ENCODE measurements at places on chromosomes 12 and 14.

- DNase-seq = no peak
Observed at GRCh38 chr14:27721760-27722159, 1044.8 kb upstream of the FOXG1 start.

DNA sequence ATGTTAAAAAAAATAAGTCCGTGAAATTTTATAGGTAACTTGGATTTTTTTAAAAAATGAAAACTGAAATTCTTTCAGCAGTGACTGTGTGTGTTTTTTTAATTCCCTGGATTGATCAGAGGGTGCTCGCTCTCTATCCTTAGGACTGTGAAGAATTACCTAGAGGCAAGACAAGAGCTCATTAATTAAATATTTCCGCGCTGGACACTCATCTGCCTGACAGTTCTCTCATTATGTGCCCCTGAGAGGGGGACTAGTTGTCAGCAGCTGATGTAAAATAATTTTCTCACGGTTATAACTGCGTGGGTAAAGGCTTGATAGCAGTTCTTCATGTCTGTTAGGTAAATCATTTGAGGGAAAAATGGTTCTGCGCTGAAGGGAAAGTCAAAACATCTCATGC lies 101.3 kb downstream of the PTCSC3 start:
- no peak for DNase-seq

GRCh38 chr12:53133722-53134121 lies 30.4 kb downstream of the SOAT2 start:
- DNase-seq = no peak

- DNase-seq = no peak
Observed at GRCh38 chr14:55789406-55789805, 209.4 kb downstream of the KTN1 start.

DNA sequence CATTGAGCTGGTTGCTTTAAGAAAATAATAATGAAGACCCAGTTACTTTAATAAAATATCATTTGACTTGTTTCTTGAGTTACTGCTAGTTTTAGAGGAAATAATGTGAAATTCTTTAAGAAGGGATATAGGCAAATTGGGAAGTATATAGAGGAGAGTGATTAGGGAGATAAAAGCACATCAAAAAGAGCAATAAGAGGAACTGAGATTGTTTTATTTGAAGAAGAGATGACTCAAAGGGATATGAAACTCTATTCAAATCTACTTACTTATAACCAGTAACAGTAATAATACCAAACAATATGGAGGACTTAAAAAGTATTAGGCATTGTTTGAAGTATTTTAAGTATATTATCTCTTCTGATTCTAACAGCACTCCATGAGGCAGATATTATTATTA lies 37.1 kb downstream of the LRRK2 start:
- DNase-seq = no peak

GRCh38 chr14:87934185-87934584 lies 58.8 kb downstream of the GALC start:
- no peak for DNase-seq

DNA sequence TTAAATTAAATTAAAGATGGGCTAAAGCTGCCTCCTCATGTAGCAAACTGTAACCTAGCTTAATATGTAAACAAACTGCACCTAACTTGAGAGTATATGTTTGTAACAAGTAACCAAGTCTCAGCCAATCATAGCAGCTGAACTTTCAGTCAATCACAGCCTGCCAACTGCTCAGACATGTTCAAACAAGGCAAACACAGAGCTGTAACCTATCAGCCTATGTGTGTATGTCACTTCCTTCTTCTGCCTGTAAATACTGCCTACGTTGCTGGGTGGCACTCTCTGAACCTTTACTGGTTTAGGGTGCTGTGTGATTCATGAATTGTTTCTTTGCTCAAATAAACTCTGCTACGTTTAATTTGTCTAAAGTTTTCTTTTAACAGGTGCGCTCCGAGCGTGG lies 2.9 kb downstream of the SERPINA6 start:
- no peak for DNase-seq

GRCh38 chr12:131589966-131590365 lies 120.9 kb upstream of the SFSWAP start:
- DNase-seq = no peak

- DNase-seq = no peak
Observed at GRCh38 chr12:22536346-22536945, 7.9 kb downstream of the C2CD5 start.

GRCh38 chr14:72104011-72104613 lies 171.9 kb downstream of the RGS6 start:
- peak; percentile 39 for DNase-seq

DNA sequence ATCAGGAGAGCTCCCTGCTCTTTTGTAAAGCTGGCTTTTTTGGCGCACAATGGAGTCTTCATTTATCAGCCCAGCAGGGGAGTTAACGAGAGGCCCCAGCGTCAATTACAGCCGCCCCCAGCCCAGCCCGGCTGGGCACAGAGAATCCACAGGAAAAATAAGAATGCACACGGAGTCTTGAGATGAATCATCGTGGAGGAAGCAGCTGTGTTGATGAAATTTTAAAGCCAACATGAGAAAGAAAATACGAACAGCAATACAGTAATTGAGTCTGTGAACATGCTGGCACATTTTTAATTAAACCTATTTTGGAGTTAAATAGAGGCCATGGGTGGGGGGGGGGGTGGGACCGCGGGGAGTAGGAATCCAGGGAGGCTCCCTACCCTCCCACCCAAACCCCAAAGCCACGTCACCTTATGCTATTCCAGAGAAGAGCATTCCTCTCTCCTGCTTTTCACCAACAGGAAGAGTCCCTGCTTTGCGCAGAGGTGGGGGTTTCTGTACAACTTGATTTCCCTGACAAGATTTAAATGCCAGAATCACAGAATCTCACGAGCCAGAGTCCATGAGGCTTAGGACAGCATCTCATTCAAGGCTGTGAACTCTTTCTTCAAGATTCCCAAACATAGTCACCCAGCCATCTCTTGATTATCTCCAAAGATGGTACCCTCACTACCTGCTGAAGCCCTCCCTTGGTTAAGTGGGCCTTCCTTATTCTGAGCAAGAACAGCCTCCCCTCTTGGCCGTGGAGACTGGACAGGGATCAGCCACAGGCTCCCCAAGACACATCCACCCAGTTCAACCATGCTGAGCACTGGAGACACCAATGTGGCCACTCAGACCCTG lies 50.3 kb downstream of the CCNK start:
- no peak for DNase-seq

DNA sequence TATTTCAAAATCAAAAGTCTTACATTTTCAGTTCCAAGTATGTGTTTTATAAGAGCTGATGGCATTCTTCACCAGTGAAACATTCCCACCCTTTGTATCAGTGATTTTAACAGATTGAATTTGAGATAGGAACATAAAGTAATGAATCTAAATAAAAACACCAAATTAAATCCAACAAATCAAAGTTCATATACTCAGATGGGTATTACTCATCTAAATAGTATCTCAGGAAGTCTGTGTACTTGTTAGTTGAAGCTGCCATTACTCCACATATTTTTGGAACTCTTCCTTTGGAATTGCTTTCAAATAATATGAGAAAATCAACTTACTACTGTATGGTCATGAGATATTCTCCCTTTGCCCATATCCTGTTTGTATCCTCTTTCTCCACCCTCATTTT lies 89.1 kb downstream of the MIA2 start:
- no peak for DNase-seq

DNA sequence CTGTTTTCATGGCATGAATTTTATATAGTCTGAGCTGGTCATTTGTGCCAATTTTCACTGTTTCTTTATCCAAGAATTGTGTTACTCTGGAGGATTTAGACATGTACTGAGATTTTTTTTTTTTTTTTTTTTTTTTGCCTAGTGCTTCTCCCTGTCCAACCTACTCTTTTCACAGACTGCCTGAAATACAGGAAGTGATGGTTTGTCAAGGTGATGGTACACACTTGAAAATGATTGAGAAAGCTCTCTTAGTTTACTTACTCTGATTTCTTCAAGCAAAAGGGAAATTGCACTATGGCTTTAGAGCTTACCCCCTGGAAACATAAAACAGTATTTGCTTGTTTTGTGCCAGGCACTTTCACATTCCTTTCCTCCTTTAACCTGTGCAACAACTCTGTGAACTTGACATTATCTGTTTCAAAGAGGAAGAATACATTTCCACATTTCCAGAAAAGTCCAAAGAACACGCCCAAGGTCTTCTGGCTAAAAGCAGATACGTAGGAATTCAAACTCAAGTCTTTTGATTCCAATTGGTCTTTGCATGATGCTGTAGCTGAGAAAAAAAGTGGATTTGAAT lies 181.1 kb downstream of the SLC15A5 start:
- no peak for DNase-seq

DNA sequence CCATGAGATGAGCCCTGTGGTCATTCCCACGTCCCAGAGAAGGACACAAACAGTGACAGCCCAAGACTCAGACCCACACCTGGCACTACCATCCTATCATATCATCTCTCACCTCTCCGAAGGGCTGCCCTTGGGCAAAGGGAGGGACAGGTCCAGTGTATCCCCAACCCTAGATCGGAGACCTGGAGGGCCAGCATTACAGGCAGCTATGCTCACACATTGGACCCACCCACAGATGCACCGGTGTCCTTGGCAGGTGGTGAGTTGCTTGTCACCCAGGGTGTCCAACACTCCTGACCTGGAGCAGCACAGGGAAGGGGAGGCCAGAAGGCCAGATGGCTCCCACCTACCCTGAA lies 117.4 kb downstream of the DICER1 start:
- DNase-seq = no peak

- no peak for DNase-seq
Observed at GRCh38 chr12:9721394-9722092, 11.4 kb downstream of the CLECL1 start.

GRCh38 chr12:89267404-89267803 lies 84.9 kb downstream of the DUSP6 start:
- no peak for DNase-seq

- no peak for DNase-seq
Observed at GRCh38 chr12:44347145-44347544, 511.3 kb downstream of the TMEM117 start.

DNA sequence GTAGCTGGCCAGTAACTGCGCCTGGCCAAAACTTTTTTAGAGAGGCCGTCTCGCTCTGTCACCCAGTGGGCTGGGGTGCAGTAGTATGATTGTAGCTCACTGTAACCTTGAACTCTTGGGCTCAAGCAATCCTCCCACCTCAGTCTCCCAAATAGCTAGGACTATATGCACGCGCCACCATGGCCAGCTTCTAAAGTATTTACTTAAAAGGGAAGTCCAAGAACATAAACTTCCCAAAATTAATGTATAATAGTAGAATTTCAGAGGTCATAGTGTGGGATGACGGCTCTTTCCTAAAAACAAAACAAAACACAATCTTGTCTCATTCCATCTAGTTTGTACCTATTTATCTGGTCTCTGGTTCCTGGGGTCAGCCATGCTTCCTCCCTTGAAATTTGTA lies 42.2 kb upstream of the FOS start:
- DNase-seq = no peak

GRCh38 chr14:105203057-105203531 lies 22.0 kb upstream of the NUDT14 start:
- peak; percentile 64 for DNase-seq

GRCh38 chr14:74500417-74501134 lies 7.0 kb downstream of the ISCA2 start:
- no peak for DNase-seq

DNA sequence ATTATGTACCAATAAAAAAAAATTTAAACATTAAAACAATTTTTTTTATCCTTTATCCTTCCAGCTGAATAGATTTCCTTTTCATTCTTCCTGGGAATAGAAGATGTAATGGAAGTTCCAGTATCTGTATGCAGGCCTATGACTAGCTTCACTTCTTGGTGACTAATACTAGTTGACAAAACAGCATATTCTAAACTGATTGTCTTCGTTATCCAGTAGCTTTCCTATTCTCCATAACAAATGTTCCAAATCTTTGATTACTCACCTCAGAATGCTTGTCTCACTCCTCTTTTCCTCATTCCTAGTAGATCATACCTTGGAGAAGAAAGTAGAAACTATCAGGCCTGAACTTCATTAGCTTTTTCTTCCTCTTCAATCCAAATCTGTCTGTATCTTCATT lies 70.7 kb downstream of the PLEKHA5 start:
- no peak for DNase-seq

DNA sequence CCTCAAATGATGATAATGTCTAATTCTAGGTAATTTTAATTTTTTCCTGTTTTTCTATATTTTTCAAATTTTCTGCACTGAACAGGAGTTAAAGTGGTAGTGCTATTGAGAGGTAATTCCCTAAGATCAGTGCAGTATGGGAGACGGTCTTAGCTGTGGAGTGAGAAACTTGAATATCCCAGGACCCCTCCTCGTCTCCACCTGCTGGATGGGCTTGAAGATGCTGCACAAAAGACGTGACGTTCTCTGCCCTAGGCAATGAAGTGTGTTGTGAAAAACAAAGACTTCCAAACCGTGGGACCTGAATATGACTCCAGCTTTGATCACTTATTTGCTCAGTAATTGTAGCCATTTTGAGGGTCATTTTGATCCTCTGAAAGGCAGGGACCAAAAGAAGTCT lies 298.1 kb downstream of the VRK1 start:
- no peak for DNase-seq

- no peak for DNase-seq
Observed at GRCh38 chr12:121260091-121260490, 36.4 kb downstream of the CAMKK2 start.

GRCh38 chr14:51894250-51894649 lies 33.8 kb downstream of the GNG2 start:
- no peak for DNase-seq

GRCh38 chr14:20350860-20351259 lies 7.4 kb downstream of the PARP2 start:
- no peak for DNase-seq

DNA sequence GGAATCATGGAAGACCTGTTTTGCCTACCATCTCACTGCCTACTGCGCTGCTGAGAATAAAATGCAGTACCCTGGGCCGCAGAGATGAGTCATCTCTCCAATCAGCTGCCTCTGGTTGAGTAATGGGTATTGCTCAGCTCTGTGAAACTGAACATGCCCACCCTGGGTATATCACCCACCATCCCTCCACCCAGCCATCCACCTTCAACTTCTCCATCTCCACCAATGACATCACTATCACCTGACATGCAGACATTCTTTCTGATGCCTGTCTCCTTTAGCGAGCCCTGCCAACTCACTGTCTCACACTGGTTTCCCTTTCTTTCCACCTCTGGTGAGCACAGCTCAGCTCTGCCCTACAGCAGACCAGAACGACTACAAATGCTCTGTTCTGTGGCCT lies 33.6 kb downstream of the E2F7 start:
- DNase-seq = no peak

GRCh38 chr14:70064136-70064865 lies 124.5 kb downstream of the SLC8A3 start:
- DNase-seq = no peak
